ENCODE measurements at places on chromosomes 4 and X. TPM values are rescaled to one million over a fixed set of nuclear protein-coding genes. Genes with fewer than 3 reads are reported as not detected.

The RHOXF2B gene
- total RNA-seq, result not detected

The FGFBP1 gene
- total RNA-seq, result not detected

The SORCS2 gene
- total RNA-seq, result 11.5 TPM

The CDKL5 gene
- total RNA-seq, result 4.0 TPM

The RAB41 gene
- not detected for total RNA-seq

The PDLIM5 gene
- 242 TPM for total RNA-seq

The DCAF8L1 gene
- not detected for total RNA-seq

The ADGRL3 gene
- total RNA-seq, result not detected

The CACNA1F gene
- not detected for total RNA-seq

The PABPC1L2A gene
- not detected for total RNA-seq

DNA sequence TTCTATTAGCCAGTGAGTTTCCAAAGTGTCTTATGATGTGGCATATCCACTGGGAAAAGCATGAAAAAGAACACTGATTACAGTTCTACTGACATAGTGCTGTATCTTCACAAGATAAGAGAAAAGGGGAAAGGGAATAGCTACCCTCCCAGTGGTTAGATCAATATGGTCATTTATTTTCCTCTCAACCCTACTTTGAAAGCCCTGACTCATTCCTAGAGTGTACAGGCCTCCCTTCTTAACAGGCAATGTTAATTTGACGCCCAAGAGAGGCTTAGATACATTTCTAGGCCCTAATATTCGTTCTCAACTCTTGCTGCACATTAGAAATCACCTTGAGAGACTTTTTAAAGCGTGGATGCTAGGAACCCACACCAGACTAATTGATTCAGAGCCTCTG, 20.4 kb upstream of the BRS3 start:
- DNase-seq, result no peak

GRCh38 chr4:1516881-1517480, 110.7 kb upstream of the NKX1-1 start:
- DNase-seq, result no peak

DNA sequence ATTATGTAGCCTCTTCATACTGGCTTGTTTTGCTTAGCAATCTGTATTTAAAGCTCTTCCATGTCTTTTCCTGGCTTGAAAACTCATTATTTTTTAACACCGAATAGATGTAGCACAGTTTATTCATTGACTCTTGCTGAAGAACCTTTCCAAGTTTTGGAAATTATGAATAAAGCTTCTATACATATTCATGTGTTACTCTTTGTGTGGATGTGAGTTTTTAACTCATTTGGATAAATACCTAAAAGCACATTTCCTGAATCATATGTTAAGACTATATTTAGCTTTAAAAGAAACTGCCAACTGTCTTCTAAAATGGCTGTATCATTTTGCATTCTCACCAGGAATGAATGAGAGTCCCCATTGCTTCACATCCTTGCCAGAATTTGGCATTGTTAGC, 2061.7 kb upstream of the AGA start:
- DNase-seq, result no peak

GRCh38 chr4:147610686-147611085, 6.5 kb upstream of the TMEM184C start:
- DNase-seq, result no peak

DNA sequence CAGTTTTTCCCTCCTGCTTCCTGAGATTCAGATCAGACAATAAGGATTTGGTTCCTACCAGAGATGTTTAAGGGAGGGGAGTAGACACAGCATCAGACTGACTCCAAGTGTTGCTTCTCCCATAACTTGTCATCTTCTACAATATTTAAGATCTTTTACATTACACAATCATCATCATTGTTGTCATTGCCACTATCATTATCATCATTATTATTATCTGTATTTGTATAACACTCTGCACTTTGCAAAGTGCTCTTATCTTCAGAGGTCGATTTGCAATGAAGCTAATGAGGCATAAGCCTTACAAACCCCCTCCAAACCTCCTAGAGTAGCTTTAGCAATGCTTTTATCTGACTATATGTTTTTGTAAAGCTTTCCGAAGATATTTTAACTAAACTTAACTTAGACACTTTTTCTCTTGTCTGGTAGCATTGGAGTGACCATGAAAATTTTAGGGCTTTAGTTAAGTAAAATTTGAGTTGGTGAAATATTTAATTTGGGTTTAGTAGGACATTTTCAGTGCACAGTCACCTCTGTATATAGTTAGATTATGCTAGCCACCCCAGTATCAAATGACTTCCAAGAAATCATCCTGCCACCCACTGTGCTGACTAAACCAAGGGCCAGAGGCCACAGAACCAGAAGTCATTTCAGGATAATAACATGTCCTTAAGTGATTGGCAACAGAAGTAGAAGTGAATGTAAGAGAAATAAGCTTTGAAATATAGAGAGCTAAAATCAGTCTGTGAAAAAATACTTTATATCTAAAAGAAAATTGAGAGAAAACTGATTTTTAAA, 124.2 kb upstream of the NRK start:
- no peak for DNase-seq

- DNase-seq, result no peak
Measured at GRCh38 chr4:72564184-72564583, 4.8 kb downstream of the ADAMTS3 start.

DNA sequence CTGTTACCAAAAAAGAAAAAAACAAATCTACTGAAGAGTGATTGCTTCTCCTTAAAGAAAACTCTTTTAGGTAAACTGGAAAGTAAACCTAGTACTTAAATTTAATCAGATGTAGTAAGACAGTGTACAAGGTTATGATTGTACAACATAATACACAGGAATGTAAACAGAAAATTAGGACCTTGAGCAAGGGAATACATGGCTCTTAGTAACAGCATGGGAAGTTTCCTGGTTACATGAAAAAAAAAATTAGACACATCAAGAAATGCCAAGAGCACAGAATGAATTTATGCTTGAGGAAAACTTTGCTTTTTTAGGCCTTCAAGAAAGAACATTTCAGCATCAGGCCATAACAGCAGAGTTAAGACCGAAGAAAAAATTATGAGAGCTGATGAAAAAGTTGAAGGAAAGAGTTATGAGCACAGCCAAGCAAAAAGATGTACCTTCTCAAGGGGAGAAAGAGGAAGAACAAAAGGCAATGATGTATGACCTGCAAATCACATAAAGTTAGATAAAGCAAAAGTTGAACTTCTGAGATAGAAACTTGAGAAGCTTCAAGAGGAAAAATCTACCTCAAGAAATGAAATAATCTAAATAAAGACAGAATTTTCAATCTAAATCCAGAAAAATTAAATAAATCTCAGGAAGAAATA, 311.6 kb downstream of the GALNTL6 start:
- DNase-seq, result no peak

- DNase-seq, result no peak
Measured at GRCh38 chr4:185920171-185920570, 108.2 kb upstream of the SORBS2 start.

DNA sequence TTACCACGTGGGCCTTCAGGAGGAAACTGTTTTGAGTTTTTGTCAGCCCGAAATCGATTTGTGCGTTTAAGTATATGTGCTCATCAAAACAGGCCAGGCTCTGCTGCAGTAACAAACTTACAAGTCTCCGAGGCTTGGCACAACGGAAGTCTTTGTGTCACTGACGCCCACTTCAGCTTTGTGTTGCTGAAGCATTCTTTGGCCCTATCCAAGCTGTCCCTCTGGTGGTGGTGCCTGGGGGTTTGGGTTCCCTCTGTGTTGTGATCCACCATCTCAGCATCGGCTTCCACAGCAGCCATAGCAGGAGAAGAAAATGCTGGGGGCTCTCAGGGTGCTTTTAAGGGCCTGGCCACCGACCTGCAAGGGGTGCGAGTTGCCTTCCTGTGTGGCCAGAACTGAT, 176.4 kb downstream of the PTTG2 start:
- no peak for DNase-seq

DNA sequence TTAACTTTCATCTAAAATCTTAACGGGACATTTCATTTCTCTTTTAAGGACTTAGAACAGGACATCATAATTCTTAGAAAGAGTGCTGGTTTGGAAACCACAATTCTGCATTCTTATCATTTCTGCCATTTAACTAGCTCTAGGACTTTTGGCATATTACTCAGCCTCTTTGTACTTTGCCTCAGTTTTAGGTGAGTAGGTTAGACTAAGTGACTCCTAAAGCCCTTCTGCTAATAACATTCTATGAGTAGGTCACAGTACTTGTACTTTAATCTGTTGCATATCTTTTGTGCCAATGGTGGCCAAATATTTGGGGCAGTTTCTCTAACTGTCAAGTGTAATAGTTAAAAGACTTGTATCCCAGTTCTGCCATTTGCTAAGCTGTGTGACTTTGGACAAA, 115.4 kb upstream of the NUDT6 start:
- peak; percentile 65 for DNase-seq

Data from osteoblast (primary cell).